ENCODE measurements at places on chromosomes 13 and 19.

GRCh38 chr19:49949742-49950589, 11.0 kb downstream of the SIGLEC11 start:
- DNase-seq, result no peak

DNA sequence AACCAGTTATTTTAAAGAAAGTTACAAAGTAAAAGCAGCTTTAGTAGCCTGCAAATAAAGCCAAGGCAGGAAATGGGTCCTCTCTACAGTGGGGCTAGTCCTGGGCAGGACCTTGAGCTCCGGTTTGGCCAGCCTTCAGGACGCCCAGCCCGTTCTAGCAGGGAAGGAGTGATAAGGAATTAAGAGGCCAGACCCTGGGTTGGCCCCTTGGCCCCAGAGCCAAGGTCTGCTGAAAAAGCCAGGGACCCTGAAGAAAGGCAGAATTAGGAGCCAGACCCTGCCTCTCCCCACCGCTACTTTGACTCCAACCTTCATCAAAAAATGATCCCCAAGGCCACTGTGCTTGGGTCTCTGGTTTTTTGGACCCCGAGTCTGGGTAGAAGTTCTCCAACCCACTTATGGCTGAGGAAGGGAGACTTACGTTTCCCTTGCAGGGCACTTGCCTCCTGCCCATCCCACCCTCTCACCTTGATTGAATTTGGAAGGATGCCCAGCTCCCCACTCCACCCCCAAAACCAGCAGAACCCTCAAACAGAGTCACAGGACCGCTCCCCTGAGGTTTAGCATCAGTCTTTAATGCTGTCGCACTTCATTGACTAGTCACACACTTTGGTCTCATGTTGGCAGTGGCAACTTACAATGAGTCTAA, 3.9 kb downstream of the DNAJB1 start:
- no peak for DNase-seq

DNA sequence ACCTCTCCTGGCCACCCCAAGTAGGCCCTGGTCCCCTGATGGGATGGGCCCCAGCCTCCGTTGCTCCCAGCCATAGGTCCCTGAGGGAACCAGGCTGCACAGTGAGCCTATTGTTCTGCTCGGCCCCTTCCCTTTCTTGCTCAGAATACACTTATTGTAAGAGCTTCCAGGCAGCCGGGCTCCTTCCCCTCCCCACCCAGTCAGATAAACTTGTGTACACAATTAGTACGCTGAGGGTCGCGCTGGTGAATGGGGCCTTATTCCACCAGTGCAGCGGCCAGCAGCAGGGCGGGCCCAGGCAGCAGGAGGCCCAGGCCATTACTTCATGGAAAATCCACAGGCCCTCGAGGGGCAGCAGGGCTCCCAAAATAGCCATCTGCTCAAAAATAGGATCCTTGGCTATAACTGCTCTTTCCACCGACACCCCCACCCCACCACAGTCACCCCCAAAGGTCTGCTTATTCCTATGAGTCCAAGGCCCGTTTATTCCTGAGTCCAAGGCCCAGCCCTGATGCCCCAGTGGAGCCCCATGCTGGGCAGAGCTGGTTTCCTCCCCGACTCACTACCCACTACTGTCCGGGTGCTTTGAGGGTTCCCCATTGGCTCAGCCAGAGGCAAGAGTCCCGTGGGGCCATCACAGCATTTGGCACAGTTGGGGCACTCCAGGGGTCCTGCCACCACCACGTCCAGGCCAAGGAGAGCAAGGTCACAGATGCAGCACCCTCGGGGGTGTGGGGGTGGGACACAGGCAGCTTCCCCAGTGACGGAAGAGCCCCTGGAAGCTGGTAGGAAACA, 22.1 kb downstream of the CAPN12 start:
- no peak for DNase-seq

DNA sequence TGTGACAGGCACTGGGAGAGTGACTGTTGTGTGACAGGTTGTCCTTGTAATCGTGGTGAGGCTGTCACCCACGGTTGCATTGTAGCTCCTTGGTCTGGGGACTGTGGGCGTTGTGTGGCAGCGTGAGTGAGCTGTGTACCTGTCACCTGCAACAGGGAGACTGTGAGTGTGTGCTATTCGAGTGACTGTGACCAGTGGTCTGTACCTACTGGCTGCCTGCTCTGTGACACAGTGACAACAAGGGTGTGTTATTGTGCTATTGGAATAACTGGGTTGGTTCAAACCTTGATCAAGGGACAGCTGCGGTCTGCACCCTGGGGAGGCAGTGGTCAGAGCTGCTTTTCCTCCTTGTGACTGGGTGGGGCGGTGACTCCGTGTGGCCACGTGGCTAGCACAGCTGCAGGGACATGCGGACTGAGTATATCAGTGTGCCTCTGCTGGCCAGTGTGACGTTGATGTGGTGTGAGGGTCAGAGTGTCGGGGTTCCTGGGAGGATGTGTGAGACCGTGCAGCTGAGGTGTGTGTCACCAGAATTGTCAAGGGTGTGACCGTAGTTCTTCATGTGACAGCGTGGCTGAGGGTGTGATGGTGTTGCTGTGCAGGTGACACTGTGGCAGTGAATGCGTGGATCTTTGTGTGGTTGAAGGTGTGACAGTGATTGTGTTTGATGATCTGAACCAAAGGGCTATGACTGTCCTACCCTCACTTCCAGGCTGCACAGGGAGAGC, 10.1 kb upstream of the NFIX start:
- no peak for DNase-seq

DNA sequence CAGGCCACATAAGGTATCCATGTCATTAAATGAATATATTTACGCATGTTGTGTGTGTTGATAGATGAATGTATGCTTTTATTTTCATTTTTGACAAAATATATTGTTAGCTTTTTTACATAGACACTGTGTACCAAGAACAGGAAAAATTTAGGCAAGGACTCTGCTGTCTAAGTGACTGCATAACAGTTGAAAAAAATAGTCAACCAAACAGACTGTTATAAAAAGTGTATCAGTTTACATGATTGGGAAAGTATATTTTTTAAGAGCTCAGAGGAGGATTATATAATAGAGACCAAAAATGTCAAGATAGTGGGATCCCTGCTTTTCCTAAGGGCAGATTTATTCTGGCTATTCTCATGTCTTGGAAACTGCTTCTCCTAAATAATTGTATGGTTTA, 858.0 kb downstream of the SLITRK1 start:
- DNase-seq, result no peak

GRCh38 chr19:39282021-39282420, 13.8 kb downstream of the IFNL2 start:
- no peak for DNase-seq

DNA sequence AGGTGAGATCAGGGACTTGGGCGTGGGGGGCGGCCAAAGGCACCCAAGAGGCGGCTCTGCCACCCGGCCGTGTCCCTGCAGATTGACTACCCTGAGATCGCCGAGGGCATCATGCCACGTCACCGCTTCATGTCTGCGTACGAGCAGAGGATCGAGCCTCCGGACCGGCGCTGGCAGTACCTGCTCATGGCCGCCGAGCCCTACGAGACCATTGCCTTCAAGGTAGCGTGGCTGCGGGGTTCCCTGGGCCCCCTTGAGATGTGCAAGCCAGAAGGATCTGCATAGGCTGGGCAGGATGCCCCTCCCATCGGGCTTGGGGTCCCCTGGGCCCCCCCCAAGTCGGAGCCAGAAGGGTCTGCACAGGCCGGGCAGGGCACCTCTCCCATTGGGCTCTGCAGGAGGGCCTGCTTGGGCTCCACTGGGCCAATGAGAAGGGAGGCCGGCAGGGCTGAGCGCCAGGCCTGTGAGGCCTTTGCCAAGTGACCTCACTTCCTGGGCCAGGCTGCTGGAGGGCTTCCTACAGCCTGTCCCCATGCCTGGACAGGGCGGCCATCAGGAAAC, 2.2 kb upstream of the AMH start:
- DNase-seq, result no peak

DNA sequence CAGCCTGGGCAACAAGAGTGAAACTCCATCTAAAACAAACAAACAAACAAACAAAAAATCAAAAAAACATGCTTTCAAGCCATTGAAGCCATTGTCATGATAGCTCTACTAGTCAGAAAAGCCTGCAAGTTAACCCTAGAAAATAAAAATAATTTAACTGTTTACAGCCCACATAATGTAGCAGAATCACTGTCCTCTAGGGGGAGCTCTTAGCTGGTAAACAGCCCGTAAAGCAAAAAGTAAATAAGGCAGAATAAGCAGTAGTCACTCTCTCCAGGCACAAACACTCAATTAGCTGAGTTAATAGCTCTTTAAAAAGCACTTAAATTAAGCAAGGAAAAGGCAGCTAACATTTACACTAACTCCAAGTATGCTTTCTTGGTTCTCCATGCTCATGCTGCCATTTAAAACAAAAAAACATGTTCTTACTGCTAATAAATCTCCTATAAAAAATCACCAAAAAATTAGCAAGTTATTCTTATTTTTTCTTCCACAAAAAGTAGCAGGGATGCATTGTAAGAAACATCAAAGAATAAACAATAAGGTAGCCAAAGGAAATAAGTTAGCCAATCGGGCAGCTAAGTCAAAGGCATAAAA, 11.3 kb downstream of the LILRB4 start:
- no peak for DNase-seq

GRCh38 chr19:48461982-48462655, 6.7 kb downstream of the KCNJ14 start:
- no peak for DNase-seq

- no peak for DNase-seq
Measured at GRCh38 chr13:50414640-50415039, 399.4 kb downstream of the KCNRG start.

DNA sequence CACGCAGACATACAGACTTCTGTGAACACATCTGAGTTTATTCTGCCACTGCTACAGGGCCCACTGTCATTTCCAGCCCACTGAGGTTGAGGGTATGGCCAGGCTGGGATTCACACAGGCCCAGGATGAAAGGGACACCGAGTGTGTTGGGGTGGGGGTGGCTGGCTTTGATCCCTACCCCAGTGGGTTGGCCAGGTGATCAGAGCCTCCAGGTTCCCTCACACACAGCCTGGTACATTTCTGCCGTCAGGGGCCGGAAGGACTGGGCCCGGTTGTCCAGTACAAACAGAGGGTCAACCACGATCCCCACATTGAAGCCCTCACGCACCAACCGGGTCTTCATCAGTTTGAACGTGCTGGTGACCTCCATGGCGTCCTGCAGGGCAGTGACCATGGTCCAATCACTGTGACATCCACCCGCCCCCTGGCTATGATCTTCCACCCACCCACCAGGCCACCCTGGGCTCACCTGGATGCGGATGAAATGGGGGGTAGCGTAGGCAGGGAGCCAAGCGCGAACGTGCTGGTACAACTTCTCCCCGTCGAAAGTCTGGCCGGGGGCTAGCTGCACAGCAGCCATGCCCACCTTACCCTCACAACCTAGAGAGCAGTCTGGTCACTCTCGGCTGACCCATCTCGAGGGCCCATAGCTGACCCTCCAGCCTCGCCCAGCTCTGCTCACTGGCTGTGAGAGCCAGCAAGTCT, 13.3 kb downstream of the SLC27A5 start:
- no peak for DNase-seq

GRCh38 chr13:73952648-73953047, 181.6 kb downstream of the KLF12 start:
- no peak for DNase-seq

DNA sequence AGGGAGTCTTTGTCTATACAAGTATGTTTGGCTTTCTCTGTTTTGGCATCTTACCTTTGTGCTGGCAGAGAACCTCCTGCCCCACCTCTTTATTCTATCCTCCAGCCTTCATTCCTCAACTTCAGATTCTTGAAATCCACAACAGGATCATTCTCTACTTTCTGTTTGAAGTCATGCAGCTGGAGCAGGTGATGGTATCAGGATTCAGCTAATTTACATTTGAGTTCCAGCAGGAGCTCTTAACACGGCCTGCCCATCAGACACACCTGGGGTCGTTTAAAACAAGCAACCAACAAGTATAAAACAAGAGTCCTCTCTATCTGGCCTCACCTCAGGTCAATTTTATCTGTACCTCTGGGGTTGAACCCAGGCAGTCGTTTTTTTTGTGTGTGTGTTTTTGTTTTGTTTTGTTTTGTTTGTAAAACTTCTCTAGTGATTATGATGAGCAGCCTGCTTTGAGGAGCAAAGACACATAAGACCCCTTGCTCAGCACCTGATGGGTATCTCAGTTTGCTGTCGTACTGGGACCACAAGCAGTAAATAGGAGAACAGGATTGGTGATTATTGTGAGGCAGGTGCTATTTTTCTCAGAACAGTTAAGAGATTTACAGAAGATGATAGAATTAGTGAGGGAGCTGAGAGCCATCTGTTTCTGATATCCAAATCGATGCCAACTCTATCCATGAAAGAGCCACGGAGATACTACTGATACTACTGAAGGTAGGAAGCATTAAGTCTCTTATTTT, 78.4 kb downstream of the GPC6 start:
- DNase-seq, result no peak

- DNase-seq, result no peak
Measured at GRCh38 chr13:105153611-105154010, 1381.9 kb downstream of the EFNB2 start.

DNA sequence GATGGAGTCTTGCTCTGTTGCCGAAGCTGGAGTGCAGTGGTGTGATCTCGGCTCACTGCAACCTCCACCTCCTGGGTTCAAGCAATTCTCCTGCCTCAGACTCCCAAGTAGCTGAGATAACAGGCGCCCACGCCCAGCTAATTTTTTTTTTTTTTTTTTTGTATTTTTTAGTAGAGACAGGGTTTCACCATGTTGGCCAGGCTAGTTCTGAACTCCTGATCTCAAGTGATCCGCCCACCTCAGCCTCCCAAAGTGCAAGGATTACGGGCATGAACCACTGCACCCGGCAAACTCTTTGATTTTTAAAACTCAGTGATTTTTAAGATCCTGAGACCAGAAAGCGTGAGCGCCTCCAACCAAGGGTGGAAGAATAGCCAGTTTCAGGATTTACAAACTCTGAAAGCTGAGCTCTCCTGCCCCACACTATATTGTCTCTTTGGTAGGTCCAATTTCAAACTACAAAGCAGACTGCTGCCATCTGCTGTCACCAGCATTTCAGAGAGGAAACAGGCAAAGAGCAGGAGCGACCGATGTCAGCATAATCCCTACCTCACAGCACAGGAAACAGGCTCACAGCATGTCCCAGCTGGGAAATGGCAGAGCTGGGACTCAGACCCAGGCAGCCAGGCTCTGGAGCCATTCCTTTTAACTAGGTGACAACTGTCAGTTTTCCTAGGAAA, 9.2 kb downstream of the NOSIP start:
- DNase-seq, result no peak

GRCh38 chr19:31413353-31413752, 64.1 kb upstream of the TSHZ3 start:
- no peak for DNase-seq

DNA sequence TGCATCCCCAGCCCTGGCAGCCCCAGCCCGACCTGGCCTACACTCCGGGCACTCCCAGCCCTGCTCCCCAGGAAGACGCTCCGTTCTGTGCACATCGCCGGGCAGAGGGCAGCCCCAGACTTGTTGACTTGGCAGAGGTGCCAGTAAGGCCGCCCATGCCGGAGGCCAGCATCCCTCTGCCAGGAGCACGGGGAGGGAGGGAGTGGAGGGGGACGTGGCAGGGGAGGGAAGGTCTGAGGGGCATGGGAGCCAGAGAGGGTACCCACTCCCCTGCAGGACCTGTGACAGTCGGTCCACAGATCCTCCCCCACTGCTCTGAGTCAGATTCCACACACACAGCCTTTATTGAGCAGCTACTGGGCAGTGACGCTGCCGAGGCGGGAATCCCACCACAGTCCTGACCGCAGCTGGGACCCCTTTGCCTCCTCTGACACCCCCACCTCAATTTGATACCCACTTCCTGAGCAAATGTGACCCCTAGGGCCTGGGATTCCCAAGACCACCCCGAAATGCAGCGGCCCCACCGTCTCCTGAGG, 1.9 kb upstream of the NKPD1 start:
- no peak for DNase-seq

GRCh38 chr13:30832377-30832776, 73.7 kb upstream of the MEDAG start:
- no peak for DNase-seq
